Stimulated activated CD8-positive, alpha-beta memory T cell treated with anti-CD3 and anti-CD28 coated beads, Interleukin-15, amount 100 ng/mL, for 1 hour (primary cell): ENCODE measurements at places on chromosomes 2 and 18.

DNA sequence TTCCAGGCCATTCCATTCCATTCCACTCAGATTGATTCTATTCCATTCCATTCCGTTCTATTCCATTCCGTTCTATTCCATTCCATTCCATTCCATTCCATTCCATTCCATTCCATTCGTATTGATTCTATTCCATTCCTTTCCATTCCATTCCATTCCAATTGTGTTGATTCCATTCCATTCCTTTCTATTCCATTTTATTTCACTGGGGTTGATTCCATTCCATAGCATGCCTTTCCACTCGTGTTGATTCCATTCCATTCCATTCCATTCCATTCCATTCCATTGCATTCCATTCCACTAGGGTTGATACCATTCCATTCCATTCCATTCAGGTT is 1142.3 kb downstream of the RPIA start:
- DNase-seq: no peak

- no peak for DNase-seq
These were observed 56.8 kb upstream of the KIDINS220 start for GRCh38 chr2:8893978-8894820.

DNA sequence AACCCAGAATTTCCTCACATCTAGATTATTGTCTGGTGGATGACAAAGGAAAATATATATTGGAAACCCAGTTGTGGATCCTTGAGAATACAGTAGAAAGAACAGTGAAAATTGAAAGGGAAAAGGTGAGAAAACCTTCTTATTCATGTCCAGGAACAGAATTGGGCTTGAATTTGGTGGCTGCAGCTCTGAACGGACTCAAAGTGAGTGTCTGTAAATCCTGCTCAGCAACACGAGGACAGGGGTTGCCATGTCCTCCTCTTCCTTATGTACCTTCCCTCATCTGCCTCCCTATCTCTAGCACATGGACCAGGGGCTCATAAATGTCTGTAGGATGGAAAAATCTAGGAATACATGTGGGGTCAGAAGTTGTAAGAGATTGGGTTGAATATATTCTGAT is 152.2 kb downstream of the RPIA start:
- no peak for DNase-seq

GRCh38 chr2:64615192-64615763 is 38.4 kb downstream of the SERTAD2 start:
- no peak for DNase-seq

- DNase-seq: no peak
These were observed 53.5 kb downstream of the PPIG start for GRCh38 chr2:169637620-169638019.

GRCh38 chr18:12307701-12308385 is at the start of gene TUBB6:
TSS of gene TUBB6 (plus strand) at chr18:12308241. CDS start at chr18:12308293, 52 bp downstream.
- DNase-seq: no peak

DNA sequence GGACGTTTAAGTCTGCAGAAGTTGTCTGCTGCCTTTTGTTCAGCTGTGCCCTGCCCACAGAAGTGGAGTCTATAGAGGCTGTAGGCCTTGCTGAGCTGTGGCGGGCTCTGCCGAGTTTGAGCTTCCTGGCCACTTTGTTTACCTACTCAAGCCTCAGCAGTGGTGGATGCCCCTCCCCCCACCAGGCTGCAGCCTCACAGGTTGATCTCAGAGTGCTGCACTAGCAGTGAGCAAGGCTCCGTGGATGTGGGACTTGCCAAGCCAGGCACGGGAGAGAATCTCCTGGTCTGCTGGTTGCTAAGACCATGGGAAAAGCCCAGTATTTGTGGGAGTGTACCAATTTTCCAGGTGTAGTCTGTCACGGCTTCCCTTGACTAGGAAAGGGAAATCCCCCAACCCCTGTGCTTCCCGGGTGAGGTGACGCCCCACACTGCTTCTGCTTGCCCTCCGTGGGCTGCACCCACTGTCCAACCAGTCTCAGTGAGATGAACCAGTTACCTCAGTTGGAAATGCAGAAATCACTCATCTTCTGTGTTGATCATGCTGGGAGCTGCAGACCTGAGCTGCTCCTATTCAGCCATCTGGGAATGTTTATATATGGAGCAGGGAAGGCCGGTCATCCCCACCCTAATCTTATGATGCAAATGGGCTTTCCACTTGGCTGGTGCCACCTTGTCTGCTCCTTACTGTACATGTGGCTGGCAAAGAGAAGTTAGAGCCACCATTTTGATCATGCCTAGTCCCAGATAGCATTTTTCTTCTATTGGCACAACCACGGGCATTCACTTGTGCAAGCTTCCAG is 156.9 kb upstream of the ITGA6 start:
- no peak for DNase-seq

DNA sequence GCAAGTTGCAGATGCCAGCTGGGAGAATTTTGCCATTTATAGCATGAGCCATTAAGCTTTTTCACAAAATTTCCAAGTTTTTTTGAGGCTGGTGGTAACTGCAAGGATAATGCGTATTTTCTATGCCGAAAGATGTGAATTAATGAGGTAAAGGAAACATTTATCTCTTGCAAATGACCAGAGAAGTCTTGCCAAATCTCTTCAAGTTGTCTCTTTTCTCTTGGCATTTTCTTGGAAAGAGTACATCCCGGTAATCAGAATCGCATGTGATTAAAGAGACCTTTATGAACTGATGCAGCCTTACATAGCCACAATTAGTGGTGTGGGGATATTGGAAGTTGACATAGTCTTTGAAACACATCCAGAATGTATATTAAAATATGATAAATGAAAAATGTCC is 136.5 kb upstream of the MMADHC start:
- no peak for DNase-seq

DNA sequence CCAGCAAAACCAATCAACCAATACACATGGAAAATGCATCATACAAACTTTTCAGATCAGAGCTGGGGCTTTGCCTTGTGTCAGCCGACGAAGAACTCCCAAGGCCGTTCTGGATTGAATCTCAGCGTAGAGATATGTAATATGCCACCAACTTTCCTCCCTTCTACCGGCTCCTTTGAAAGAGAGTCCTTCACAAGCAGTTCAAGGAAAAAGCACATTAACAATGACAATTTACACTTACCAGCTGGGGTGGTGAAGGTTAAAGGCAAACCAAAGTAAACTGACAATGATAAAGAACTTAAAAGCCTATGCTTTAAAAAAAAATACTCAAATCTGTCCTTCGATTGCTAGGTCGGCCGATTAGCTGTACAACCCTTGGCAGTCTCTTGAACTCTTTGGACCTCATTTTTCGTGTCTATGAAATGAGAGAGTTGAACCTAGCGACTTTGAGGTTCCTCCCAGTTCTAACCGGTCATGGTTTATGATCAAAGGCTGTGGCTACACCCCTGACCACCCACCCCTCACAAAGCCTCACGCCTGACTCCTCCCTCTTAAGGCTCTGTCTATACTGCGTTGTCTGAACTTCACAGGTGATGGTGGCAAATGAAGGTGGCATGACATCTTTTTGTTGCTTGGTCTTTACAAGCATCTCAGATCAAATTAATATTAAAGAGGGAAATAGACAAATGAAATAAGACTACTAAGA is 46.2 kb downstream of the BCL2 start:
- DNase-seq: no peak

DNA sequence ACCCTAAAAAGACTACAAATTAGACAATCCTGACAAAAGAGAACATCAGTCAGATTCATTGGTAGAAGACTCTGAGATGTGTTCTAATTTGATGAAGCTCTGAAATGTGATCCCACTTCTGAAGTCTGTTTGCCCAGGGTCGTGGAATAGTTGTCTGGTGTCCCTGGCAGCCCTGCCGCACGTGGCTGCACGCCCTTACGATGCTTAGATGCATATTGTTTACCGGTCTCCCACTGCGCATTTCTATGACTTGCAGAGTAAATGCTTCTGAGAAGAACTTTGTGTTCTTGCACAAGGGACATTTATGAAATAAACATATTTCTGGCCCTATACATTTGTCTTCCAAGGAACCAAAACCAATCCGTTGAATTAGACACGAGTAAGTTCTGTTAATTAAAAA is 243.2 kb downstream of the BABAM2 start:
- DNase-seq: no peak

DNA sequence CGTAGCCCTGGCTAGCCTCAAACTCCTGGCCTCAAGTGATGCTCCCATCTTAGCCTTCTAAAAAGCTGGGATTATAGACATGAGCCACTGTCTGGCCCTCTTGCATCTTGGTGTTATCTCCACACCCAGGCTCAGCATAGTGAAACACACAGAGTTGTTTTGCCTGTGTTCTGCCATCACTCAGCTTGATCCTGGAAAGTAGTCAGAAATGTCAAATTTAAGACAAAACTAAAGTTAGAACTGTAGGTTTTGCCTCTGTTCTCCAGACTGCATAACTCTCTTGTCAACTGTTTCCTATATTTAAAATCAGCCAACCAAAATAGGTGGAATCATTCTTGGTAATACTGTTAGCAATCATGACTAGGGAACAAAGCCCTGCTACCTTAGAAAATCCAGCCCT is 72.1 kb upstream of the GULP1 start:
- DNase-seq: no peak

DNA sequence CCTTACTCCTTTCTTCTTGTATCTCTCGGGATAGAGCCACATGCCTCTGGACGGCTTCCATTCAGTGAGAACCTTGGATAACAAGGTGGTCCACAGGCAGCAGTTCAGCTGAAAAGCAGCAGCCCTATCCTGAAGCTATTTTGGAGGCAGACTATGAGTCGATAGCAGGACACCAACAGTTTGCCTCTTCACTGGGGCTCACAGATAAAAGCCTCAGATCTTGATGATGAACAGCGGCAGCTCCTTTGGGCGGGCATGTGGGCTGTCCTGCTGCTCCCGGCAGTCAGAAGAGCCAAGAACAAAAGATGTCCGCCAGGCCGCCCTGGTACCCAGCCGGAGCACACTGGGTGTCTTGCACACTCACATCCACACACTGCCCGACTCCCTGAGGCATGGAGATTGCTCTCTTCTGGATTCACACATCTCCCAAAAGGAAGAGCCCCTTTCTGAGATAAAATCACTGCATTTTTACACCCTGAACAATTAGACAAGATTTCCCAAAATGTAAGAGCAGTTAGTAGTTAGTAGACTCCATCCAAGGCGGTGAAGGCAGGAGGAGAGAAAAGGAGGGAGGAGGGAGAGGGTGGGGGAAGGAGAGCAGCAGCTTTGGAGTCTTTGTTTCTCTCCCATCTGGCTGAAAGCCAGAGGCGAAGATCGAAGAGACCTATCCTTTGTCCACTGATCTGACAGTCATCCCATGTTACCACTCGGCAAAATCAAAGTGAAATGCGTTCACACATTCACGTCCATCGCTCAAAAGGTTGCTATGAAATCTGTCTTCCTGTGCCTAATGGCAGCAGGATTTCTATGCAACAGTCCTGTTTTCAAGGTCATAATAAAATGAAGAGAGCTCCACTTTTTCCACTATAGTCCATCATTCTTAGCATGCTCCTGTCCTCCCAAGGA is 90.1 kb upstream of the KLF7 start:
- no peak for DNase-seq

GRCh38 chr18:58887613-58887963 is 22.9 kb downstream of the ZNF532 start:
- no peak for DNase-seq

- DNase-seq: no peak
These were observed 79.6 kb upstream of the DNMT3A start for GRCh38 chr2:25421289-25421688.

GRCh38 chr2:160028431-160029269 is 33.8 kb downstream of the PLA2R1 start:
- DNase-seq: no peak

GRCh38 chr2:42618972-42619371 is 50.5 kb downstream of the MTA3 start:
- no peak for DNase-seq

DNA sequence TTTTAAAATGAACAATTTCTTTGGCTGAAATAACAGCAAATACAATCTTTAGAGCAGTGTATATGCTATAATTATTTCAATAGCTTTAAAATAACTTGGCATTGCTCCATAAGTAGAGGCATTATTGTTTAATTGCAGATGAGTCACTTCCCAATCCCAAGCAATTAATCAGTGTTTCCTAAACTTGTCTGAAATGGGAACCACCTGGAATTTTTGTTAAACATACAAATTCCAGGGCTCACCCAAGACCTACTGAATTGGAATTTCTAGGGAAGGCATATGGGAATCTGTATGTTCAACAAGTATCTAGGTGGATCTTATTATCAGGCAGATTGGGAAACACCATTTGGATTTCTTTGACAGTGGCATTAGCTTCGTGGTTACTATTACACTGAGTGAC is 27.1 kb upstream of the FMNL2 start:
- no peak for DNase-seq

GRCh38 chr2:134218414-134218813 is 35.5 kb upstream of the MGAT5 start:
- no peak for DNase-seq

- DNase-seq: no peak
These were observed 32.8 kb downstream of the SLC9A2 start for GRCh38 chr2:102652126-102652525.

- DNase-seq: no peak
These were observed 1710.2 kb upstream of the SLC39A10 start for GRCh38 chr2:193946806-193947205.
